ENCODE measurements at places on chromosomes 3 and 15.

- no peak for DNase-seq
Observed at GRCh38 chr15:53351373-53351772, 408.1 kb downstream of the WDR72 start.

GRCh38 chr3:16432714-16433113, 80.8 kb downstream of the RFTN1 start:
- DNase-seq: no peak

GRCh38 chr3:124119056-124119716, 127.3 kb upstream of the ROPN1 start:
- peak; percentile 97 for DNase-seq

GRCh38 chr3:115862849-115863248, 239.5 kb downstream of the GAP43 start:
- no peak for DNase-seq

GRCh38 chr15:64426845-64427465, 33.4 kb upstream of the ZNF609 start:
- DNase-seq: peak; percentile 51
